ENCODE measurements at places on chromosomes 11 and 22.

DNA sequence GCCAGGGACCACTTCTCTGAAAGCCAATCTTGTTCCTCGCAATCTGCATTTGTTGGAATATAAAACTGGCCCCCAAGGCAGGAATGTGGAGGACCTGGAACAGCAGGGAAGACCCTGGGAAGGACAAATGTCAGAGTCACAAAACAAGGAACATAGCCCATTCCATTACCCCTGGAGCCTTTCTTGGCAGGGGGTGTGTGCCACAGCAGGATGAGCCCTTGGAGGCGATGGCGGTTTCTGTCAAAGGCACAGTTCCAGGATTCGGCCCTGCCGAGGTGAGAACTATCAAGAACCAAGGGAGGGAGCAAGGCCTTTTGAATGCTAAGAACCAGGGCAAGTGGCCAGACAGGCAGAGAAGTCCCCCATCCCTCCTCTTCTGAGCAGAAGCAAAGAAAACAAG is 204.3 kb downstream of the TRIM29 start:
- DNase-seq: no peak

DNA sequence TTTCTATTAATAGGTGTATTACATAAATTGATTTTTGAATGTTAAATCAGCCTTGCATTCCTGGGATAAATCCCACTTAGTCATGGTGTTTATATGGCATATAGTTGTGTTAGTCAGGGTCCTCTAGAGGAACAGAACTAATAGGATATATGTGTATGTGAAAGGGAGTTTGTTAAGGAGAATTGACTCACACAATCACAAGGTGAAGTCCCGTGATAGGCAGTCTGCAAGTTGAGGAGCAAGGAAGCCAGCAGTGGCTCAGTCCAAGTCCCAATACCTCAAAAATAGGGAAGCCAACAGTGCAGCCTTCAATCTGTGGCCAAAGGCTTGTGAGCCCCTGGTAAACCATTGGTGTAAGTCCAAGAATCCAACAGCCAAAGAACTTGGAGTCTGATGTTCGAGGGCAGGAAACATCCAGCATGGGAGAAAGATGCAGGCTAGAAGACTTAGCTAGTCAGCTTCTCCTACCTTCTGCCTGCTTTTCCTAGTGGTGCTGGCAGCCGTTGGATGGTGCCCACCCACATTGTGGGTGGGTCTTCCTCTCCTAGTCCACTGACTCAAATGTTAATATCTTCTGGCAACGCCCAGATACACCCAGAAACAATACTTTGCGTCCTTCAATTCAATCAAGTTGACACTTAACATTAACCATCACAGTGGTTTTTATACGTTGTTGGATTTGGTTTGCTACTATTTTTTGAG is 12.9 kb downstream of the SFI1 start:
- DNase-seq: no peak

DNA sequence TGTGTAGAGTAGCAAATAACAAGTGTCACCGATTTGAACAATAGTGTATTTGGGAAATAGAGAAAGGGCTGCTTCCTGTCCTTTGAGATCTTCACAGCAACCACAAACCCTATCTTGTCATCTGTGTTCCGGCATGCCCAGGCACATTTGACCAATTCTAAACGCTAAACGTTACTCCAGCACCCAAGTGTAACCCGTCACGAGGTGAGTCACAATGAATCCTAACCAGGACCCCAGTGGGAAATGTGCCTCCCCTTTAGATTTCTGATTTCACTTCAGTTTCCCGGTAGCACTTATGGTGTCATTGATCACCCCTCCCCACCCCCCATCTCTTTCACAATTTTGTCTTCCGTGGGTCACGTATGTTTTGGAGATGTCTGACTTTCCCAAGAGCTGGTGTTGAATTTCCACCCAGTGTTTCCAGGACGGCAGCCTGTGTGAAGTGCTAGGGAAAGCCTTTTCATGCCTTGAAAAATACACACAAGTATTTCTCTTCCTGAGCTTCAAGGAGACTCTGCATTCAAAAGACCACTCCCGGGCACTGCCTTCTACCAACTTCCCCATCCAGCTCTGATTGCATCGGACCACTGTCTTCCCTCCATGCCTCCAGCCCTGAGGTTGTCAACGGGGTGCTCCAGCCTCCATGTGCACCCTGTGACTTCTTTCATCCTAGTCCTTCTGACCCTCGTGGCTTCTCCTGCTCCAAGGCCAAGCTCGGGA is 10.5 kb upstream of the C11orf24 start:
- no peak for DNase-seq

DNA sequence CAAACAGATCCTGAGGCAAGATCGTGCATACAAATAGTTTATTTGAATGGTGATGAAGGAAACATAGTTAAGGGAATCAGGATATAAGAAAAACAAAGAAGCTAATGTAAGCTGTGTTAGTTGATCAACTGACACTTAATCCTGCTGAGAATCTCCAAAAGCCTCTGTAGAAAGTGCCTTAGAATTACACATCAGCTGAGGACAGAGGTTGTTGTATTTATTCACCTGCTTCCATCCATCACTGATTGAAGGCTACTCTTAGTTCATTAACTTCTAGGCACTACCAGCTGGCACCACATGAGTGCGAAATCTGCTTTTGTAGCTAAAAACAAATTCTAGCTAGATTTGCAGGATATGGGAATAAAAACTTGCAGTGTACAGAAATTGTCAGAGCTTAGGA is 1082.0 kb upstream of the CNTN5 start:
- no peak for DNase-seq

DNA sequence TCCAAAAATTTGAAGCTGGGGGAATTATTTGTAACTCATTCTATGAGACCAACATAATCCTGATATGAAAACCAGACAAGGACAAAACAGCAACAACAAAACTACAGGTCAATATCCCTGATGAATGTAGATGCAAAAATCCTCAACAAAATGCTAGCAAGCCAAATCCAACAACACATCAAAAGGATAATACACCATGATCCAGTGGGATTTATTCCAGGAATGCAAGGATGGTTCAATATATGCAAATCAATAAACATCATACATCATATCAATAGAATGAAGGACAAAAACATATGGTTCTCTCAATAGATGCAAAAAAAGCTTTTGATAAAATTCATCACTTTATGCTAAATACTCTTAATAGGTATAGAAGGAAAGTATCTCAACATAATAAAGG is 19.4 kb upstream of the USP2 start:
- DNase-seq: no peak

DNA sequence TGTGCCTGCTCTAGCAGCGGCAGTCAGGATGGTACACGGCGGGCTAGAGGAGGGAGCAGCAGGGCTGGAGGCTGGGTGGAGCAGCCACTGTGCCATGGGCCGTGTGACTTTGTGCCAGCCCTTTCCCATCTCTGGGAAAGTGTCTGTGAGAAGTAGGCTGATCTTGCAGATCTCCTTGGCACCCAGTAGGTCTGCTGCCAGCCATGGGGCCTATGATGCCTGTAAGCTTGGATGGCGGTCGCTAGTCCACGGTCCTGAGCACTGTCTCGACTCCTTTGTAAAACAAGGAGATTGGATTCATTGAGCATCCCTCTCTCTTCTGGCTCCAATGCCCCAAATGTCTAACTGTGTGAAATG is 22.6 kb downstream of the AMPD3 start:
- no peak for DNase-seq

GRCh38 chr11:69293087-69293486 is 868 bp upstream of the MYEOV start:
- DNase-seq: no peak

- DNase-seq: no peak
These were observed 350.0 kb upstream of the NCAM1 start for GRCh38 chr11:112610996-112611750.

GRCh38 chr11:119210050-119210449 is 3.9 kb downstream of the CBL start:
- no peak for DNase-seq

DNA sequence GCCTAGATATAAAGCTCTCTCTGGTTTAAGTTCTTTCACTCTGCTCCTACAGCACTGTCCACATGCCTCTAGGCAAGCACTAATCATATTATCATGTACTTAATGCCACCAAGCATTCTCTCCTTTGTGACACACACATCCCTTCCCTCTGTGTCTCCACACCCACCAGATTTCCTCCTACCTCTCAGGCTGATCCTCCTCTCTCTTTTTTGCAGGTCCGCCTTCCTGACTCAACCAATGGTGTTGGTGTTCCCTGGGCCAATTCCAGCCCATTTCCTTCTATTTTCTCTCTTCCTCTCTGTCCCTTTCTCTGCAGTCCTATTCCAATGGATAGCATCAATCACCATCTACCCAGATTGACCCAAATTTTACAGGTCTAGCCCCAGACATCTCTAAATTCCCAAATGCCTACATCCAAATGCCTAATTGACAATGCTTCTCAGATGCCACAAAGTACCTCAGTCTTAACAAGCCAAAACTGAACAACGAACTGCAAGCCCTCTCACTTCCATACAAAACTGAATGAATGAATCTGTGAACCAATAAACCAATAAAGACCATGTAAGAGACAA is 504 bp upstream of the ZNF215 start:
- no peak for DNase-seq

GRCh38 chr22:41534219-41534618 is 10.1 kb downstream of the POLR3H start:
- DNase-seq: no peak

DNA sequence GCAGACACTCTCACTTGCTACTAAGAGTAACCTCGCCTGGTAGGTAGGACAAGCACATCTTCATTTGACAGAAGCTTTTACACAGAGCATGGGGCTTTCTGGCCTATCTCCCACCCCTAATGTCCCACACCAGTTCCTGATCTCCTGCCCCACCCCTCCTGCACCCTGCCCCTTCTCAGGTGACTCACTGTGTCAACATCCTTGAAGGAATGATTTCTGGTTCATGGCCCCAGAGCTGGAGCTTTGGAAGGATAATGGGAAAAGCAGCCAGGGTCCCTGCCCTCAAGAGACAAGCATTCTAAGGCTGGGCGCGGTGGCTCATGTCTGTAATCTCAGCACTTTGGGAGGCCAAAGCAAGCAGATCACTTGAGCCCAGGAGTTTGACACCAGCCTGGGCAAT is 47.2 kb downstream of the LRFN4 start:
- DNase-seq: no peak

DNA sequence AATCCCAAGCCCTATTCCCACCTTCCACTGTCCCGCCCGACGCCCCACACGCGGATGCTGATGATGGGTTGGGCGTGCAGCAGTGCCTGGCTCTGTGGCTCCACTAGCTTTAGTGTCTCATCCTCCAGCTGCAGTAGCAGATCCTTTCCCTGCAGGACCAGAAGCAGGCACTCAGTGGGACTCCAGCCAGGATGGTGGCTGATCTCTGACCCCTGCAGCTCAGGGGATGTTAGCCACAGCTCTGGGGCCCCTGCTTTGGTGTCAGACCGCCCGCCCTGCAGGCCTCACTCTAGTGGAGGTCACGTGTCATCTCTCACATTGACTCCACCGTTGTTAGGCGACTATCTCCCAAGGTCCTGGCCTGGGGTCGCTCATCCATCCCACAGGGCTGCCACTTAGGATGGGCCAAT is 11.8 kb downstream of the SMPD1 start:
- no peak for DNase-seq

GRCh38 chr22:38205261-38206128 is 3.7 kb downstream of the MAFF start:
- peak; percentile 91 for DNase-seq

Data from right lung (tissue), 10 donors.